ENCODE measurements at places on chromosomes 7 and 10.
A peak's percentile ranks its signal among the peaks of the same experiment; 100 is the strongest.

GRCh38 chr7:27210441-27211083 is 10.7 kb upstream of the HOXA13 start:
- peak; percentile 59 for DNase-seq

- DNase-seq = no peak
These were observed 145.9 kb upstream of the EGR2 start for GRCh38 chr10:62961951-62962523.

DNA sequence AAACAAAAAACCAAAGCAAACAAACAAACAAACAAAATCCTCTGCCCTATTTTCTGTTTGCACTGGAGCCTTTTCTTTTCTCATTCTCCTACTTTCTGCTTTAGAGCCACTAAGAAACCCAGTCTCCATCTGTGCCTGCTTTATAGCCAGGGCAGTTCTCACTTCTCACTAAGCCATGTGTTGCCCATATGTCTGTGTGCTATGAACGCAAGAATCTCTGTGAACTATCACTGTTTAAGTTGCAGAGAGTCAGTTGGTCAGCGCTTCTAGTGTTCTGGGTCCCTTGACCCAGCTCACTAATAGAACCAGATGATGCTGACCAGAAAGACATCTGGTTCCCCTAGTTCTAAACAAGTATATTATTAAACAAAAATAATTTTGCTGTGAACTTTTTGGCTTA is 81.4 kb downstream of the FAM185A start:
- DNase-seq = no peak

- DNase-seq = no peak
These were observed 287.5 kb upstream of the NPVF start for GRCh38 chr7:25515633-25516275.

- no peak for DNase-seq
These were observed 102.7 kb downstream of the GPR37 start for GRCh38 chr7:124662937-124663336.

DNA sequence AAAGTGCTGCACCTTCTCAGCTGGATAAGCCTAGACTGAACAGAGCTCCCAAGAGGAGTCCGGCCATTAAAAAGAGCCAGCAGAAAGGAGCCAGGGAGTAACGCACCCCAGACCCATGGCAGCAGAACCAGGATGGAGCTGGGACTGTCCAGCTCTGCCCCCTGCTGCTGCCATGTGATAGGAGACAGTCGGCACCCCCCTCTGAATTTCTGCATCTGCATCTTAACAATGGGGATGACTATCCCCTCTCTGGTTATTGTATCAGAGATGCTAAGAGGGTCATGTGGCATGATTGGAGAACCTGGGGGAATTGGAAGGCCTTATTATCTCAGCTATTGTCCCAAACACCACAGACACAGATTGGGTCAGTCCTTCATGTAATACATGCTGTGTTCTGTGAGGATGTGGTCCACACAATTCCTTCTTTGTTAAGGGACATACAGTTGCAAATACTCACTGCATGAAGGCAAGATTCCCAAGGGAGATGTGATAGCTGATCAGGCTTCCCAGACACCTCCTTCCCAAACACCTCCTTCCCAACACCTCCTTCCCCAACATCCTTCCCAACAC is 29.3 kb downstream of the PLEKHS1 start:
- DNase-seq = no peak

DNA sequence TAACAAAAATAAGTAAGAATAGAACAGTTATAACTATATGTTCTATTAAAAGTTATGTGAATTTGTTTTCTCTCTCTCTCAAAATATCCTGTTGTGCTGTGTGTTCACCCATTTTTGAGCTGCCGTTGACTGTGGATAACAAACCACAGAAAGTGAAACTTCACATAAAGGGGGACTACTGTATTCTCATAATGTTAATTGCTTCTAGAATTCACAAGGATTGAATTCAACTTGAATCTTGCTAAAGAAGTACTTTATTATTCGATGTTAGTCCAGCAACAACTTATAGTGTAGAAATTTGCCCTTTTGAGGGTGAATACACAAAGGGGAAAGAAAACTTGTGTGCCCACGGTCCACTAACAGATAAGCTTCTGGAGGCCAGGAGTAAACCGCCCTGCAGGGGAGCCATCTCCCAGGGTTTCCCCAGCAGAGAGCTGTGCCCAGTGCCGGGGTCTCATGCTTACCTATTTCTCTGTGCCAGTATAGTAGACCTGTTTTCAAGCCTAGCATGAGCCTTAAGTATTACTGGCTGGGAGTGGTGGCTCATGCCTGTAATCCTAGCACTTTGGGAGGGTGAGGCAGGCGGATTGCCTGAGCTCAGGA is 87.1 kb downstream of the KAT6B start:
- no peak for DNase-seq

GRCh38 chr10:18159557-18159956 is 19.3 kb downstream of the CACNB2 start:
- DNase-seq = no peak

DNA sequence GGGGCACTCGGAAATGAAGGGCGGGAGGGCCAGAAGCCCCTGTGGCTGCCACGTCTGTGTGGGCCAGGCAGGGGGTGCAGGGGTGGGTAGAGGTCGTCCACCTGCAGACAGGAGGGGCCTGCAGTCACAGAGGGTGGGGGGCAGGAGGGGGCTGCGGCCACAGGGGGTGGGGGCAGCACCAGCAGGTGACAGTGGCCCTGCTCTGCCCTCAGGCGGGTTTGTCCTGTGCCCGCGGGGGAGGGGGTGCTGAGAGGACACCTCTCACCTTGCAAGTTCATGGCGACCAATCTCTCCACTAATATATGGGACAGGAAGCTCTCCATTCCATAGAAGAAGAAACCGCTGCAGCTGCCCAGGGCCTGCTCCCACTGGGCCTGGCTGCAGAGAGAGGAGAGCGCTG is 26.6 kb upstream of the NKX6-2 start:
- DNase-seq = no peak

DNA sequence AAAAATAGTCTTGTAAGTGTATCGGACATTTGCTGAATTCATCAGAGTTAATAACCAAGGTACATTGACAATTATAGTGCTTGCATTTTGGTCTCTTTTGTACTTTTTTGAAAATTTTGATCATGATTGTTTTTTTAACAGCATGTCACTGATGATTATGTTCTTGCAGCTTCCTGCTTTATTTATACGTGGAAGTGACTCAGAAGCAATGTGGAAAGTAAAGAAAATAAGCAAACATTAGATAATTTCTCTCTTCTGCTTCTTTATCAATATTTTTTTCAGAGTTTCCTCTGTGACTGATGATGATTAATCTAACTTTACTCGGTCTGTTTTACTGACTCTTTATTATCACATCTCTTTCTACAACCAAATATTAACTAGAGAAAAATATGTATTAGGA is 1351.9 kb downstream of the REEP3 start:
- no peak for DNase-seq

DNA sequence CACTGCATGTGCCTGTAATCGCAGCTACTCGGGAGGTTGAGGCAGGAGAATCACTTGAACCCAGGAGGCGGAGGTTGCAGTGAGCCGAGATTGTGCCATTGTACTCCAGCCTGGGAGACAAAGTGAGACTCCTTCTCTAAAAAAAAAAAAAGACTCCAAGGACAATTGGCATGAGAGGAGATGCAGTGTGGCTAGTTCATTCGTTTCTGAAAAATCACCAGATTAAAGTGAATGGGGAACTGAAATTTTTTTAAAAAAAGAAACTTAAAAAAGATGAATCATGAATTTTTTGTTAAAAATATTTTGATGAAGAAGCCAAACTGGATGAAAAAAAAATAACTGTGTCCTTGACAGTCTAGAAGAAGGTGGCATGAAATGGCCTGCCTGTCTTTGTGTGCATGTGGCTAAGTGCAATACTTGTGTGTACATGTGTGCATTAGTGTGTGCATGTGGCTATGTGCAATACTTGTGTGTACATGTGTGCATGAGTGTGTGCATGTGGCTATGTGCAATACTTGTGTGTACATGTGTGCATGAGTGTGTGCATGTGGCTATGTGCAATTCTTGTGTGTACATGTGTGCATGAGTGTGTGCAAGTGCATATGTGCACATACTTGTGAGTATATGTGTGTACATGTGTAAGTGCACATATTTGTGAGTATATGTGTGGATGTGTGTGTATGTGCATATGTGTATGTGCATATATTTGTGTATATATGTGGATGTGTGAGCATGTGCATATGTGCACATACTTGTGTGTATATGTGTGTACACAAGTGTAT is 391.7 kb upstream of the KLF6 start:
- no peak for DNase-seq

DNA sequence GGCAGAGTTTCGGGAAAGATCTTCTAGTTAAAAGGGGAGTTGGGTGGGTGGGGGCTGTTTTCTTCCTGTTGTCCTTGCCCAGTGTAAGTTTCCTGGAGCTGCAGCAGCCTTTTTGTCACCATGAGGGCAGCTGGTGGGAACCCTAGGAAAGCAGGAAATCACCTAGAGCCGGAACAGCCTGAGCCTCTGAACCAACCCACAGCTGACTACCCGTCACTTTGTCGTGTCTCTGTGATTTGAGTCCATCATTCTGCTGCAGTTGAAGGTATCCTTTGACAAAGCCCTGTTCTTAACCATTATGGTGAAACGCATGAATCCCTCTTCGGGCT is 1.2 kb upstream of the C10orf143 start:
- DNase-seq = no peak

- DNase-seq = no peak
These were observed 188.1 kb upstream of the STEAP1 start for GRCh38 chr7:89966067-89966664.

DNA sequence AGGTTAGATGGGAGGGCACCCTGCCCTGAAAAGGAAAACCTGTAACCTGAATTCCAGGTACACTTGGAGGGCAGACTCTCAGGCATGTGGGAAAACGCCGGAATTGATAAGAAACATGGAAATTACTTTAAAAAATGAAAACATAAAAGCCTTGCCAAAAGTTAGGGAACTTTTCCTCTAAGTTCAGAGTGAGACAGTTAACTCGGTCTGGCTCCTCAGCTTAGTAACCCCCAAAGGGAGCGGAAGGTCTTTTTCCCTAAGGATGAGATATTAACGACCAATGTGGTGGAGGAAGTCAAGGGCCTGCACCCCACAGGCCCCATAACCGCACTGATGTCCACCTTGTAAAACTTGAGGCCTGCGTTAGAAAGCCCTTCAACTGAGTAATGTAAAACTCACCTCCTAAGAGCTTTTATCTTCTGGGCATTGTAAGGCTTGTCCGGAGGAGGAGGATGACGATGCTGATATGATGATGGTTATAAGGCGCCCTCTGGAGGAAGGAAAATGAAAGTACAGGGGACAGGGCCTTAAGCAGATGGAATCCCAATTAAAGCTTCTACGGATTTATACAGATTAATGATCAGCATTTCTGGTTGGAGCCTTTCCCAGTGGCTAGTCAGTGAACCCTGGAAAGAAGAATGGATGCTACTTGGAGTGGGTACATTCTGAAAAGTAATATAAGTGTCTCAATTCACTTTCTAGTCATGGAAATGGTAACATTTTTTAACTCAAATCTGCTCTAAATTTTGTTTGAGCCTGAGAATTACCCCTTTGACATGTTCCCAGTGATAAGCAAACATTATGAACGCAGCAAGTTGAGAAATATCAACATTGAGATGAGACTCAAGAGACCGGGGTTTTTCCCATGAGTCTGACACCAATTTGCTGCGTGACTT is 694 bp downstream of the COL1A2 start:
- DNase-seq = no peak

Measured in stimulated activated CD4-positive, alpha-beta T cell treated with anti-CD3 and anti-CD28 coated beads, Interleukin-4, amount 100 ng/mL, for 1 hour (primary cell).